ENCODE measurements at places on chromosomes 16 and 17.

- H3K36me3 ChIP-seq, result no peaks in the 10 kb centered on the region
- H3K4me1 ChIP-seq, result no peaks in the 10 kb centered on the region
- no peak overlapping the region for H3K27ac ChIP-seq
- no peaks in the 10 kb centered on the region for H3K27me3 ChIP-seq
- peak; percentile 0 for DNase-seq
These were observed 251.4 kb upstream of the KIF2B start for GRCh38 chr17:53571342-53571741.

- H3K4me1 ChIP-seq, result no peaks in the 10 kb centered on the region
- no peak for DNase-seq
- H3K27ac ChIP-seq, result no peak overlapping the region
These were observed 73.5 kb downstream of the SNX11 start for GRCh38 chr17:48180842-48181629.

DNA sequence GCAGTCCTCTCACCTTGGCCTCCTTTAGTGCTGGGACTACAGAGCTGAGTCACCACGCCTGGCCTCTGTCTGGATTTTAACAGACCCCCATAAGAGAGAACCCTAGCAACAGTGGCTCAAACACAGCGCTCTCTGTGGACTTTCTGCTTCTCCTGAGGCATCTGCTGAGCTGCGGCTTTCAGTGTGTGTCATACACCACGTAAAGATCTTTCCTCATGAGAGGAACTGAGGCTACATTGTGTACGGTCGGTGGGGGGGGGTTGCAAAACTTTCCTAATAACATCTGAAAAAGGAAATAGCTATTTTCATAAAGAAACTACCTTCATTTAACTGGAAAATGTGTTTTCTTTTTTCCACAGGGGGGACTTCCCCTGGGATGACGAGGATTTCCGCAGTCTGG, 32.9 kb downstream of the DEF8 start:
- H3K4me3 ChIP-seq, result no peak overlapping the region
- H3K27ac ChIP-seq, result no peak overlapping the region
- DNase-seq, result no peak
- H3K36me3 ChIP-seq, result peaks cover 13% of the 10 kb centered on the region

DNA sequence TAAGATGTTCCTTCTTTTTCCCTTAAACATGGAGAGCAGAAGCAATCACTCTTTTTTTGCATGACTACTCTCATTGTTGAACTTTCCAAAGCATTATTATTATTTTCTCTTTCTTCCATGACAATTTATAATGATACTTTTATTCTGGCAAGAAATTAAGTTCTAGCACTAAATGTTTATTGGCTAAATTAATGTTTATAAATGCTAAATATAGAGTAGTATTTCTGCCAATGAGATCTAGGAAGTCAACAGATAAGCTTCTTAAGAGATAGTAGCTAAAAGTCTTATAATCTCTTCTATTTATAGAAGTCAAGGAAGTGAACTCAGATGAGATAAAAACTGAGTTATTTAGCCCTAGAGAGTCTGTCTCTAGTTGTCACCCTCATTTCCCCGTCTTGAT, 920.1 kb downstream of the KCNJ2 start:
- DNase-seq, result no peak
- no peak overlapping the region for H3K4me3 ChIP-seq
- H3K27me3 ChIP-seq, result no peaks in the 10 kb centered on the region
- no peak overlapping the region for H3K27ac ChIP-seq

GRCh38 chr16:2490190-2491105, 15.5 kb downstream of the TBC1D24 start:
- no peaks in the 10 kb centered on the region for H3K36me3 ChIP-seq
- no peaks in the 10 kb centered on the region for H3K27me3 ChIP-seq
- no peak overlapping the region for H3K27ac ChIP-seq
- H3K4me1 ChIP-seq, result no peaks in the 10 kb centered on the region
- no peak overlapping the region for H3K4me3 ChIP-seq
- DNase-seq, result no peak

- no peak for DNase-seq
- no peak overlapping the region for H3K4me3 ChIP-seq
- no peaks in the 10 kb centered on the region for H3K27me3 ChIP-seq
- no peaks in the 10 kb centered on the region for H3K36me3 ChIP-seq
These were observed 27.7 kb downstream of the TPSG1 start for GRCh38 chr16:1197237-1197866.

DNA sequence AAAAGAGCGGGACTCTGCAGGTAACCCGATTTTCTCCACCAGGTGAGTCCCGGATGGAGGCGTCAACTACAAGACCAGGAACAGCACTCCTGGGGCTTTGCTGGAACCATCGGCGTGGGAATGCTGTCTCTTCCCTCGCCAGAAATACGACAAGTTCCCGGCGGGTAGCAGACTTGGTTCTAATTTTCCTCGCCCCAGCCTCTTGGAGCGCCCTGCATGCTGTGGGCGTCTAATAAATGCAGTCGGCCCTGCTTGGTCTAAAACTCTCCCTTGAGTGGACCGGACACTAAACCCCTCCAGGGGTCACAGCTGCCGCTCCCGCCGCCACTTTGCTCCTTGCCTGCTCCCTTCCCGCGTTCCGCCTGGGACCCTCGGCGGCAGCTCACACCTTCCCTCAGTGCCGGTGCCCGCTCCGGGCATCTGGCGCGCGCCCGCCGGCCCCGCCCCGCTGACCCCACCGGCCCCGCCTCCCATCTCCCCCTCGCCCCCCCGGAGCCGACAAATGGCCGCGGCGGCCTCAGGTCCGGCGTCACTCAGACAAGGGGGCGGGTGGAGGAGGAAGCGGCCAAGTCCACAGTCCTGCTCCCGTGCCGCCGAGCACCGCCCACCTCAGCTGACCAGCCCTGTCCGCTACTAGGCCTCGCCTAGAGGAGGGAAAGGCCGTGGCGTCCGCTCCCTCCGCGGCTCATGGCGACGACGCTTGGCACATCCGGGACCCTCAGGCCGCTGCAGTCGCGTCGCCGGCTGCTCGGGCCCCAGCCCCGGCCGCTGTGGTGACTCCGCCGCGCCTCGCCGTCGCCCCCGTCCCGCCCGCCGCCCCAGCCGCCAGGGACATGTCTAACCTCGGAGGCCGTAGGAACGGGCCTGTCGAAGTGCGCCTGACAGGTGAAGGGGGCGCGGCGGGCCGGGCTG, 65.8 kb downstream of the KPNA2 start:
- peak; percentile 86 for DNase-seq
- no peaks in the 10 kb centered on the region for H3K36me3 ChIP-seq
- H3K27me3 ChIP-seq, result no peaks in the 10 kb centered on the region
- no peak overlapping the region for H3K27ac ChIP-seq

- no peak overlapping the region for H3K4me3 ChIP-seq
- 0 out of 2 replicates have a peak, but pooled peaks cover 3% of the 10 kb centered on the region for H3K4me1 ChIP-seq
- H3K27ac ChIP-seq, result no peak overlapping the region
- no peaks in the 10 kb centered on the region for H3K36me3 ChIP-seq
- no peaks in the 10 kb centered on the region for H3K27me3 ChIP-seq
These were observed 27.1 kb downstream of the GINS3 start for GRCh38 chr16:58419241-58419990.

DNA sequence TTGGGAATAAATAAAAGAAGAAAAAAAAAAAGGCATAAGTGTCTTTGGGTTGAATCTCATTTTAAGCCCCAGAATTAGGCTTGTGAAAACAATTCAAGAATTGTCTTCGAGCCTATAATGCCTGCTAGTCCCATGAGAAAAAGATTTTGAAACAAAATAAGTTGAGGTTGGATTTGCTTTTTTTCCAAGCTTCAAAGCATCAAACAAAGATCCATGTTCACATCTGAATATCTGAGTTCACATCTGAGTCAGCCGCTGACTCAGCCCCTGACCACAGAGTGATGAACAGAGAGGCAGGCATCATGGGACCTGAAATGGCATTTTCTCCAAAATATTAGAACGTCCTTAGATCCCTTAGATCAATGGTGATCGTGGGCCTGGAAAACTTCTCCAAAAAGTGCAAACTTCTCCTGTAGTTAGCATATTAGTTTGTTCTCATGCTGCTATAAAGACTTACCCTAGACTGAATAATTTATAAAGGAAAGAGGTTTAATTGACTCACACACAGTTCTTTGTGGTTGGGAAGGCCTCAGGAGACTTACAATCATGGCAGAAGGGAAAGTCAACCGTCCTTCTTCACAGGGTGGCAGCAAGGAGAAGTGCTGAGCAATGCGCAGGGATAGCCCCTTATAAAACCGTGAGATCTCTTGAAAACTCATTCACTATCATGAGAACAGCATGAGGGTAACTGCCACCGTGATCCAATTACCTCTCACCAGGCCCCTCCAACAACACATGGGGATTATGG, 294.6 kb upstream of the HSBP1 start:
- H3K27ac ChIP-seq, result peak overlapping the region; percentile 80
- H3K4me1 ChIP-seq, result peaks cover 11% of the 10 kb centered on the region
- DNase-seq, result peak; percentile 92
- no peaks in the 10 kb centered on the region for H3K27me3 ChIP-seq
- no peak overlapping the region for H3K4me3 ChIP-seq

- peak; percentile 53 for DNase-seq
- H3K36me3 ChIP-seq, result no peaks in the 10 kb centered on the region
- no peaks in the 10 kb centered on the region for H3K27me3 ChIP-seq
- no peak overlapping the region for H3K4me3 ChIP-seq
These were observed 32.1 kb upstream of the PRKCB start for GRCh38 chr16:23803591-23804123.

DNA sequence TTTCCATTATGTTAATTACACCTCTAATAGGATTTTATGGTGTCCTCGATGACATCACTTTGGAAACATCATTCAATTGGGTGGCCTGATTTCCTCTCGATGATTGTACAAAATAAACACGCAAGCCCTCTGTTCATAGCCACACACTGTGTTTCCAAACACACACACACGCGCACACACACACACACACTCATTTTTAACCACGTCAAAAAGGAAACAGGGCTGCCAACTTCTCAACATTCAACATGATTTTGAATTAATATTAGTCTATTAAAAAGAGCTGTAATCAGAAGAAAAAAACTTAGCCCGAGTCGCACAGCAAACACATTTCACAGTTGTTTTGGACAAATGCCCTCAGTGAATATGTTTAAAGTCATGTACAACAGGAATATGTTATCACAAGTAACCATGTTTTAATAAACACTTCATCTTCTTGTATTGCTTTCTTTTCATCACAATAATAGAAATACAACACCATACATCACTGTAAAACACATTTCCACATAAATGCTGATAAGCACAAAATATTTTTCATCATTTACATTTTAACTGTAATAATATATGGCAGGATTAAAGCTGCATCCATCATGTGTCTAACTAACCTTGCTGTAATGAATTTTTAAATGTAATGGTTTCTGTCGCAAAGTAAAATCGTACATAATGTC, 219.1 kb upstream of the IRX3 start:
- no peak for DNase-seq
- peaks cover 13% of the 10 kb centered on the region for H3K4me1 ChIP-seq
- H3K27ac ChIP-seq, result no peak overlapping the region
- no peaks in the 10 kb centered on the region for H3K36me3 ChIP-seq

DNA sequence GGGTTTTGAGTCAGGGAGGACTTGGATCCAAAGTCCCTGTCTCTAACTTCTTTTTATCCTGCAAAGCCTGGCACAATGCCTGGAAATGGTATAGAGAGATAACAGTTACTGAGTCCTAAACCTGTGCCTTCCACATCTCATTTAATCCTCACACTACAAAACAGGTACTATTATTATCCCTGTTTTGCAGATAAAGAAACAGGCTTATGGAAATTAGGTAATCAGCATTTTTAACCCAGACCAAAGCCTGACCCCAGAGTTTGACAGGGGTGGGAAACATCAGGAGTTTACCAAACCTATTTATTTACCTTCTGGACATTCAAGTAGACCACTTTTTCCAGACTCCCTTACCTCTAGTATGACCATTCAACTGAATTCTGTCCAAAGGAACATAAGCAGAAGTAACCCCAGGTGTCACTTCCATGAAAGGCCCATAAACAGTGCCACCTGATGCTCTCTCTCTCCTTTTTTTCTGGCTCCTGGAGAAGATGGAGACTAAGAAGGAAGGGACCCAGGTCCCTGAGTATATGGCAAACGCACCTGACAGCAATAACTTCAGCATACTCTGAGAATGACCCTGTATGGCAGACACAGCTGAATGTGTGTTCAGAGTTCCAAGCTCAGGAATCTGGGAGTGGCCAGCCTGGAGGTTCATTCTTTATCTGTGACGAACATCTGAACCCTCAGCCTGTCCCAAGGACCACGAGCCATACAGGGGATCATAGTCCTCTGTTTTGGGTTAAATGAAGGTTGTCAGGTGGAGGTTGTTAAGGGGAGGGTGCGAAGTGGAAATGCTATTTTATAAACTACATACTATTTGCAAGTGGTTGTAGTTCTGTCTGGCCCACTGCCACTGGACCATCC, 62.7 kb downstream of the HLF start:
- H3K36me3 ChIP-seq, result no peaks in the 10 kb centered on the region
- DNase-seq, result no peak
- H3K27me3 ChIP-seq, result no peaks in the 10 kb centered on the region

GRCh38 chr17:57338257-57338914, 82.1 kb downstream of the MSI2 start:
- H3K36me3 ChIP-seq, result no peaks in the 10 kb centered on the region
- H3K4me1 ChIP-seq, result no peaks in the 10 kb centered on the region
- no peak overlapping the region for H3K4me3 ChIP-seq

GRCh38 chr16:3020604-3021448, 658 bp downstream of the TNFRSF12A start:
- peak overlapping the region; percentile 86 for H3K4me3 ChIP-seq
- H3K36me3 ChIP-seq, result peaks cover 2% of the 10 kb centered on the region
- peak overlapping the region; percentile 100 for H3K27ac ChIP-seq
- peak; percentile 89 for DNase-seq
- peaks cover 9% of the 10 kb centered on the region for H3K4me1 ChIP-seq

- H3K4me3 ChIP-seq, result no peak overlapping the region
- H3K27ac ChIP-seq, result no peak overlapping the region
- peaks cover 71% of the 10 kb centered on the region for H3K27me3 ChIP-seq
- no peaks in the 10 kb centered on the region for H3K4me1 ChIP-seq
These were observed 3.6 kb upstream of the TBX21 start for GRCh38 chr17:47729476-47729875.

DNA sequence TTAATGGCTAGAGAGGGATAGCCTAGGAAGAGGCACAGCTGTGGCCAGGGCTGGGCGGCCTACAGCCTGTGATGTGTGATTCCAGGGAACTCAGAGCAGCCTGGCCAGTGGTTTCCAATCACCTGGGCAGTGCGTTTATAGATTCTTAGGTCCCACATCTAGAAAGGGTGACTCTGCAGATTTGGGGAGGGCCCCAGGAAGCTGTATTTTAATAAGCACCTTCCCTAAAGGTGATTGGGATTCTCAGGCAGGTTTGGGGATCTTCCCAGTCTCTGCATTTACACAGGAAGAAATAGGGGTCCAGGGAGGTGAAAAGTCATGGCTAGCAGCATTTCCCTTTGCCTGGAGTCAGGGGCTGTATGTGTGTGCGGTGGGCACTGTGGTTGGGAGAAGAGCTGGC, 9.5 kb downstream of the SPNS2 start:
- no peaks in the 10 kb centered on the region for H3K36me3 ChIP-seq
- H3K4me1 ChIP-seq, result no peaks in the 10 kb centered on the region
- H3K4me3 ChIP-seq, result no peak overlapping the region
- H3K27me3 ChIP-seq, result peaks cover 22% of the 10 kb centered on the region
- DNase-seq, result no peak

DNA sequence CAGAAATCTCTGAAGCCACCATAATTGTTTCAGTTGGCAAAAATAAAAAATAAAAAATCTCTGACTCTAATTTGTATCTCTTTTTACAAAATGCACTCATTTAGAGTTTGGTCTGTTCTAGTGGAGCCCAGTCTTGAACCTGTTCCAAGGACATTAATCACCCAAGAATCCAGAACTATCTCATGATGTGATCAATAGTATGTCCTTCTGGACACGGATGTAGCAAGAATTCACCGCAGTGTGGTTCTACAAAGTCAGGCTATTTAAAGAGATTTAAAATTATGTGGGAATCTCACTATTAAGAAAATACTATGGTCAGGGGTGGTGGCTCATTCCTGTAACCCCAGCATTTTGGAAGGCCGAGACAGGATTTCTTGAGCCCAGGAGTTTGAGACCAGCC, 21.8 kb upstream of the ANKFN1 start:
- H3K4me1 ChIP-seq, result peaks cover 18% of the 10 kb centered on the region
- H3K27me3 ChIP-seq, result no peaks in the 10 kb centered on the region
- H3K27ac ChIP-seq, result no peak overlapping the region
- H3K4me3 ChIP-seq, result no peak overlapping the region

Data from GM23248 (cell line).